ENCODE measurements at places on chromosomes 4 and X.
A peak's percentile ranks its signal among the peaks of the same experiment; 100 is the strongest.

DNA sequence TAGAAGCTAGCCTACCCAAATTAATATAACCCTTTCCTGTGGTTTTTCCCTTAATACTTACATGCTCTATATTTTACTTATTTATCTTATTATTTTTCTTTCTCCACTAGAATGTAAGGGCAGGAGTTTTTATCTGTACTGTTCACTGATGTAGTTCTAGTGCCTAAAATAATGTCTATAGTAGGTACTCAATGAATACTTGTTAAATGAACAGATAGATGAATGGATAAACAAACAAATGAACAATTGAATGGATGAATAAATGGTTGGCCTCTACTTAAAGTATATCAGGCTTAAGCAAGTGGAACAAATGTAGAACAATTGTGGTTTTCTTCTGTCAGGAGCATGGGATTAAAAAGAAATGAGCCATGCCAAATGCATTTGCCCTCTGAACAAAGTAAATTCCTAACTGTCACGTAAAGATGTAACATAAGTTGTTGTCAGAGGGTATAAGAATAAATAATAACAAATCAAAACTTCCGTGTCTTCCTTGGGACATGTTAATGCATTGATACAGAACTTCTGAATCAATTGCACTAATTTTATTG is 54.1 kb downstream of the SYTL5 start:
- DNase-seq: peak; percentile 20

GRCh38 chr4:32133141-32133540 is 1413.0 kb downstream of the PCDH7 start:
- DNase-seq: no peak

DNA sequence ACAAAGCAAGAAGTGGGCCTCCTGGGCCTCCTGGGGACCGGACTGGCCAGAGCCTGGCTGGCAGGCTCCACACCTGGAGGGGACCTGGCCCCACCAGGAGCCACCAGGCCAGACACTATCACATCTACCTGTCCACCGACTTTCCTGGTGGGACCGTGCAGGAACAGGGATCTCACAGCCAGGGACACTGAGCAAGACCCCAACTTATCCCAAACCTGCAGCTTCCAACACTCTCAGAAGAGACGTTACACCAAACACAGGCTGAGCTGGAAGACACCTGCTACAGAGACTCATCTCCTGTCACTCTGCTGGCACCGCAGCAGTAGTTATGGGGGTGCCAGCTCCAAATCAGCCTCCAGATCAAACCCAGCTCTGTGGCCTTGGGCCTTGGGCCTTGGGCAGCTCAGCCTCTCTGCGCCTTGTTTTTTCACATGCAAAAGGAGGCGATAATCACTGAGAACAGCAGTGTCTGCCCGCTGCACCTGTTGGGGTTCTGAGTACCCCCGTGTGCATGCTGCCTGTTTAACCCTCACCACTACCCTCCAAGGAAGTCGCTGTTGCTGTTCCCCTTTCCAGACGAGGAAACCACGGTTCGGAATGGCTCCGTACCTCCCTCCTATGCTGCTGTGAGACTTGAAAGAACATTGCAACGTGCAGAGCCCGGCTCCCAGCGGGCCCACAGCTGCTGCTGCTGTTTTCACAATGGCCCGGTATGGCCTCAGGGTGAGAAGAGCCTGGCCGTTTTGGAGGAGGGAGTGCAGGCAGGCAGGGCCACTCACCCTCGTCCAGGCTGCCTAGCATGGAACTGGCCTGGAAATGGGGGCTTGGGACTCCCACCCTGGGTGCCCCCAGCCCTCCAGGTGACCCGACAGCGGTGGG is 69.6 kb downstream of the ADRA2C start:
- DNase-seq: no peak

DNA sequence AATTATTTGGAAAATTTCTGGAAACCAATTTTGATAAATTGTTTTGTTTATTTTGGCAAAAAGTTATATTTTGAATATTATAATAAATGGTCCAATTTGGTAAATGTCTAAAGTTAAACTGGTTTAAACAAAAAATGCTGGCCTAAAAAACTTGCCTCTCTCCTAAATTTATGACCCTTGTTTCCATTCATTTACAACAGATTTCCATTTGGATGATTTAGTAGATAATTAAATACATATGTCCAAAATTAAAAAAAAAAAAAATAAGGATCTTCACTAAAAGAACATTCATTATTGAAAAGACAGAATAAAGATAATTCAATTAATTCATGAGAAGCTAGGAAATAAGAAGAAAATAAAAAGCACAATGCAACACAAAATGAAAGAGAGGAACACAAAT is 449.5 kb downstream of the SPRY1 start:
- DNase-seq: no peak

DNA sequence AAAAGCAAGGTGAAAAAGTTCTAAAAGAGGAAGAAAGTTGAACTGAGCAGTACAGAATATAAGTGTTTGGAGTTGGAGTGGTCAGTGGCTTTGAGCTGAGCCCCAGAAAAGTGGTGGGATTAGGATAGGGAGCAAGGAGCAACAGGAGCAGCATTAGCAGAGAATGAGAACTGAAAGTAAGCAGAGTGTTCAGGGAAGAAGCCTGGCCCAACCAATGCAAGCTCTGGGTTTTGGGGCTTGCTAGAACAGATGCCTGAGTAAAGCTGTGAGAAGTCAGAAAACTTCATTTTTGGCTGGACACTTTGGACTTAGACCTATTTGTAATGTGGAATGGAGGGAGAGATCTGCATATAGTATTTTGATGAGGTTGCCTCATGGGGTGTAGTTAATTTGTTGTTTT is 17.8 kb downstream of the JADE1 start:
- no peak for DNase-seq

DNA sequence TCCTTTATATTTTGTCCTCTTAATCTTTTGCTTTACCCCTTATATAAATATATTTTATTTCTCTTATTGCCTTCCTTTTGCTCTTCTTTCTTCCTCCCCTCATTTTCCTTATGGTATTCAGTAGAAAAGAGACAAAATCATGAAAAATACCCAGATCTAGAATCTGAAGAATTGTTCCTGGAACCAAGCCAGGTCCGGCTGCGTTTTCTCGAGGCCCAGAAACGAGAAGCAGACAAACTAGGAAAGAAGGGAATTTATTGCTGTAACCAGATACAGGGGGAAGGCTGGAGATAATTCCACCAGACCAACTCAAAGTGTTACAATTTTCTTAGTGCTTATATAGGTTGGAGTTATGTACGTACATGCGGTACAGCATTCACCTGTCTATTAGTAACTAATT is 328.7 kb downstream of the GABRG1 start:
- no peak for DNase-seq

GRCh38 chr4:7803992-7804755 is 135.5 kb downstream of the AFAP1 start:
- DNase-seq: peak; percentile 62

DNA sequence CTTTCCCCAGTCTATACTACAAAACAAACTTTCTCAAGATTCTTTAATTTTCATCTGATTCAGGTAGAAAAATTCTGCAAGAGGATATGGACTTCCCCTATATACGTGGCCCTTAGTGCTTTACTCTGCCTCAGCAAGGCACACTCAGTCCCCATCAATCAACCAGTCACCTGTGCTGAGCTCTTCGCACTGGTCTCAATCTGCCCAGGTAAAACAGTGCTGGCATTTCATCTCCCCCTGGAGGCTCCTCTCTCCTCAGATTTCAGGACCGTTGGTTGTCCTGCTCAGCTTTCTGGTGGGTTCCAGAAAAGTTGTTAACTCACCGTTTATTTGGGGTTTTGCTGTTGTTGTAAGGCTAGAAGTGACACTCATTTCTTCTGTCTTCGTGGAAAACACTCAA is 518.1 kb downstream of the TRIML1 start:
- DNase-seq: no peak

DNA sequence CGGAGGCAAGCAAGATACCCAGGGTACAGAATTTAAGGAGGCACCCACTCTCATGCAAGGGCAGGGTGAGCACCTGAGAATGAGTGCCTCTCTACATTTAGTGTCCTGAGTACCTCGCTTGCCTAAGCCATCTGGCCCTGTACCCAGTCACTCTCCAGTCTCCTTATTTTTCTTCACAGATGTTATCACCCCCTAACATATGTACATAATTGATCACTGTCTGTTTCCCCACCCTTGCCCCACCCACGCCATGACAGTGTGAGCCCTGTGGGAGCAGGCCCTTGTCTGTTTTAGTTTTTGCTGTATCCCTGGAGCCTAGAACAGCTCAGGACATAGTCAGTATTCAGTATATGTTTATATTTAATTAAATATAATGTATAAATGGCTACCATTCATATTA is 113.6 kb downstream of the SPRY1 start:
- DNase-seq: no peak

GRCh38 chrX:14303891-14304290 is 225.4 kb upstream of the GLRA2 start:
- DNase-seq: no peak

DNA sequence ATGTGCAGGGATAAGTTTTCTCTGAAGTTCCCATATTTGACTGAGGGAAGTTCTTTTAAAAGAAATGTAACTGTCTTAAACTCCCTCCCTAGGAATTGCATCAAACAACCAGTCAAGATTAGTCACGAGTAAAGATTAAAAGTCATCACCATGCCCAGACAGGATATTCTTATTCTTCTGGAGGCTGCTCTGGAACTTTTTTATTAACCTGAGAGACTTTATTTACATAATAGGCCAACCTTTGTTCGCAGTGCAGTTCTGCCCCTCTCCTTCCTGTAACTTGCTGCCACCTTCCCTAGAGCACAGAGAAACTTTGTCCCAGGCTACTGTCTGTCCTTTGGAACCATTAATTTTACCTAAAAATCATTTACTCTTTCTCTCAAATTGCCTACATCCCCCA is 9.8 kb upstream of the HERC3 start:
- DNase-seq: no peak

GRCh38 chr4:8468746-8469535 is 28.4 kb downstream of the TRMT44 start:
- no peak for DNase-seq

GRCh38 chrX:10620121-10620699 is at the start of gene MID1:
MID1 (minus strand) TSS chrX:10620585; CDS start chrX:10567547, 53,038 bp downstream.
- DNase-seq: peak; percentile 50

GRCh38 chr4:23371533-23371932 is 518.3 kb downstream of the PPARGC1A start:
- DNase-seq: no peak

Data from astrocyte of the cerebellum (primary cell).